ENCODE measurements at places on chromosomes 1 and 21. TPM values are rescaled to one million over a fixed set of nuclear protein-coding genes. Genes with fewer than 3 reads are reported as not detected.
A peak's percentile ranks its signal among the peaks of the same experiment; 100 is the strongest.

The CFAP45 gene
- 2.1 TPM for total RNA-seq

The DPT gene
- total RNA-seq: not detected

The SIKE1 gene
- 46.6 TPM for total RNA-seq

DNA sequence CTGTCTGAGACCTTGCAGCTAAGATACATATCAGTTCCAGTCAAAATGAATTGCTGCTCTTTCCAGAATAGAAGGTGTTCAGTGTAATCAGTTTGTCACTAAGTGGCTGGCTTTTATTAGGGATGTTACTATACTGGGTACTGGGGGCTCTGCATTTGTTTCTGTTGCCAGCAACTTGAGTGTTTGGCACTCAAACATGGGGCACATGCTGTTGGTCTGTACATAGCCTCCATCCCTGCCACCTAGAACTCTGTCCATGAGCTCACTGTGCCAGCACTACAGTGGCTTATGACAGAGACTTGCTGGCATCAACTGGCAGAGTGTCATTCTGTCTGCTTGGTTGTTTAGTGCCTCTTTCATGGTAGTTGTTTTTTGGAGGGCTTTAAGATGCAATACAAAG lies 45.1 kb downstream of the RGSL1 start:
- no peak for DNase-seq

DNA sequence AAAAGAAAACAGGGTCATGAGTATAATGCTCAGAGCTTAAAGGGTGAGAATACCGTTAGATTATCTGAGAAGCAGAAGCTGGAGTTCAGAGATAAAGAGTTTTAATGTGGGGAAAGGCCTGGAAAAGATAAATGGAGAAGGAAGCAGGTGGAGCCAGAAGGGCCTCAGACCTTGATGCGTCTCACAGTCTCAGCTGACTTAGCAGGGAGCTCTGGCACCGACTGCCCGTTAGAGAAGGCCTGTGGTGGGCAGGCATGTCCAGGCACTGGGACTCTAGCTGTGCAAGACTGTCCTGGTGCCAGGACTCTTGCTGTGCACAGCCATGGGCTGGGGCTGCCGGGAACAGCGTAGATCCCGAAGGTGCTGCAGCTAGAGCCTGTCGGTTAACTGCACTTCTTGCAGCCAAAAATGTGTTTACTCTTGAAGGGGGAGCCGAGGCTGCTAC lies 3.8 kb upstream of the SLAMF9 start:
- no peak for DNase-seq

- DNase-seq: no peak
Observed at GRCh38 chr1:116855773-116856201, 53.9 kb upstream of the PTGFRN start.

The ERICH3 gene
- not detected for total RNA-seq

GRCh38 chr1:10196976-10197375 lies 13.4 kb upstream of the KIF1B start:
- DNase-seq: no peak

- no peak for DNase-seq
Observed at GRCh38 chr1:163307479-163308171, 14.1 kb upstream of the NUF2 start.

GRCh38 chr1:99755664-99756063 lies 10.8 kb downstream of the FRRS1 start:
- DNase-seq: no peak

- DNase-seq: no peak
Observed at GRCh38 chr1:58607391-58607790, 30.3 kb upstream of the TACSTD2 start.

- DNase-seq: no peak
Observed at GRCh38 chr1:150164224-150164623, 14.5 kb downstream of the PLEKHO1 start.

DNA sequence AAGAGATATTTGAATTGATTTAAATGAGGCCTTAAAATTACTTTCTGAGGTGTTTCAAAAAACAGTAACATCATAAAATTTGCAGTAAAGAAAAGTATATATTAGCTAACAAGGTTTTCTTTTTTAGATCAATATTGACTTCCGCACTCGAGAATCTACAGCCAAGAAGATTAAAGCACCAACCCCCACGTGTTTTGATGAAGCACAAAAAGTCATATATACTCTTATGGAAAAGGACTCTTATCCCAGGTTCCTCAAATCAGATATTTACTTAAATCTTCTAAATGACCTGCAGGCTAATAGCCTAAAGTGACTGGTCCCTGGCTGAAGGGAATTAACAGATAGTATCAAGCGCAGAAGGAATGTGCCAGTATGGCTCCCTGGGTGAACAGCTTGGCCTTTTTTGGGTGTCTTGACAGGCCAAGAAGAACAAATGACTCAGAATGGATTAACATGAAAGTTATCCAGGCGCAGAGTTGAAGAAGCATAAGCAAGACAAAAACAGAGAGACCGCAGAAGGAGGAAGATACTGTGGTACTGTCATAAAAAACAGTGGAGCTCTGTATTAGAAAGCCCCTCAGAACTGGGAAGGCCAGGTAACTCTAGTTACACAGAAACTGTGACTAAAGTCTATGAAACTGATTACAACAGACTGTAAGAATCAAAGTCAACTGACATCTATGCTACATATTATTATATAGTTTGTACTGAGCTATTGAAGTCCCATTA lies 3.6 kb downstream of the RGS1 start:
- DNase-seq: no peak

GRCh38 chr1:183093786-183094298 lies 70.6 kb downstream of the LAMC1 start:
- no peak for DNase-seq

DNA sequence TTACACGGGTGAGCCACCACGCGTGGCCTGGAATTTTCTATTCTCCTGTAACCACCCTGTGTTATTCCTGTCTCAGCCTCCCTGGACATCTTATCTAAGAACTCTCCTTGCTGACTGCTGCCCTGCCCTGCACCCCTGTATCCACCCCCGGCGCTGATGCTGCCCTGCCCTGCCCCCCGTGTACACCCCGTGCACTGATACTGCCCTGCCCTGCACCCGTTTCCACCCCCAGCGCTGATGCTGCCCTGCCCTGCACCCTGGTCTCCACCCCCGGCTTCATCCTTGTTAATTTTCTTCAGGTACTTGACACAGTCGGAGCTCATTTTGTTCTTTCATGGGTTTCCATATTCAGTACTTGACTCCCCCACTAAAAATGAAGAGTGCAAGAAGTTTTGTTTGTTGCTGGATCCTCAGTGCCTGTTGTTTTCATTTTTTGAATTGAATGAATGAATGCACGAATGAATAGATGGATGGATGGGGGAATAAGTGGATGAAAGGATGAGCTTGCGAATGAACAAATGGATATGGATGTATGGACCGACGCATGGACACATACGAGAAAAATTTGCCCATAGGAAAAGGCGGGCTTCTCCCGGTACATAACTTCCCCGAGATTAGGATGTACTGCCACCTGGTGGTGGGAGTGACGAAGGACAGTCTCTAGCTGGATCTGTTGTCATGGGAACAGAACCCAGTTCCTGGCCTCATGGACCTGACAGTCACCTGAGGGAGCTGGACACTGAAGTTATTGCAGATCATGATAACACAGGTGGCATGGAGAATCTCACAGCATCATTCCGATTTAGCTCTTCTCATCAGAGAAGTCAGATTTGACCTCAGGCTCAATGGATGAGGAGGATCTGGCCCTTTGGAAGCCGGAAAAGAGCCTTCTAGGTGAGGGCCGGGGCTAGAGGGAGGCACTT lies 14.9 kb downstream of the AADACL4 start:
- DNase-seq: peak; percentile 84

- DNase-seq: no peak
Observed at GRCh38 chr1:24921938-24922662, 8.0 kb downstream of the RUNX3 start.

- DNase-seq: no peak
Observed at GRCh38 chr1:51669816-51670215, 52.9 kb downstream of the OSBPL9 start.

DNA sequence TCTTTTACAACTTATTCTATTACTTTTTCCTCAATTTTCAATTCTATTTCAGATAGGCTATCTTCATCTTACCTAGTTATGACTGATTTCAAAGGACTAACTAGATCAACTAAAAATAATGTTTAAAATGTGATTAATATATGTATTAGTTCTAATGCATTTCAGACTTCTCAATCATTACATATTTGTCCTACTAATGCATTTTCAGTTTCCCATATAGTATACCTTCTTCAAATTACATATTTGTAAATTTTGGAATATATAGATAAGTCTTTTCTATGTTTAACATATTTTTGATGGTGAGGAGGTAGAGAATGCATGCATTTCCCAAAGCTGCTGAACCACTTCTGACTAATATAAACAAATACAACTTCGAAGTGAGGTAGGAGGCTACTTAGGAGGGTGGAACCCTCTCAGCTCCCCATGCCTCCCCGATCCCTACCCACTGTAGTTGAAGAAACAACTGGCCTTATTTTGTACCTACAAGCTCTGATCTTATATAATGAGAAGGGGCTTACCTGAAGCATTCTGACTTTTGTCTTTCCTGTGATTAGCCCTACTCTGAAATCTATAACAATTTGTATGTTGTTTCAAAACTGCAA lies 1.7 kb downstream of the TRMT1L start:
- peak; percentile 2 for DNase-seq

GRCh38 chr1:26275580-26276431 lies 4.1 kb upstream of the SH3BGRL3 start:
- DNase-seq: peak; percentile 93

GRCh38 chr1:47213230-47213963 lies 18.6 kb downstream of the TAL1 start:
- DNase-seq: peak; percentile 84

GRCh38 chr1:239951511-239952140 lies 140.1 kb upstream of the FMN2 start:
- DNase-seq: peak; percentile 51

The LIN28A gene
- not detected for total RNA-seq

The SERPINC1 gene
- total RNA-seq: not detected

GRCh38 chr1:147735423-147735822 lies 25.0 kb downstream of the GJA5 start:
- DNase-seq: no peak

The FHAD1 gene
- 0.51 TPM for total RNA-seq

The PPP1R8 gene
- total RNA-seq: 48.5 TPM

The TRPM2 gene
- total RNA-seq: not detected

- no peak for DNase-seq
Observed at GRCh38 chr1:240575981-240576662, 35.8 kb downstream of the GREM2 start.

The OR6K3 gene
- total RNA-seq: not detected

The S100B gene
- not detected for total RNA-seq

DNA sequence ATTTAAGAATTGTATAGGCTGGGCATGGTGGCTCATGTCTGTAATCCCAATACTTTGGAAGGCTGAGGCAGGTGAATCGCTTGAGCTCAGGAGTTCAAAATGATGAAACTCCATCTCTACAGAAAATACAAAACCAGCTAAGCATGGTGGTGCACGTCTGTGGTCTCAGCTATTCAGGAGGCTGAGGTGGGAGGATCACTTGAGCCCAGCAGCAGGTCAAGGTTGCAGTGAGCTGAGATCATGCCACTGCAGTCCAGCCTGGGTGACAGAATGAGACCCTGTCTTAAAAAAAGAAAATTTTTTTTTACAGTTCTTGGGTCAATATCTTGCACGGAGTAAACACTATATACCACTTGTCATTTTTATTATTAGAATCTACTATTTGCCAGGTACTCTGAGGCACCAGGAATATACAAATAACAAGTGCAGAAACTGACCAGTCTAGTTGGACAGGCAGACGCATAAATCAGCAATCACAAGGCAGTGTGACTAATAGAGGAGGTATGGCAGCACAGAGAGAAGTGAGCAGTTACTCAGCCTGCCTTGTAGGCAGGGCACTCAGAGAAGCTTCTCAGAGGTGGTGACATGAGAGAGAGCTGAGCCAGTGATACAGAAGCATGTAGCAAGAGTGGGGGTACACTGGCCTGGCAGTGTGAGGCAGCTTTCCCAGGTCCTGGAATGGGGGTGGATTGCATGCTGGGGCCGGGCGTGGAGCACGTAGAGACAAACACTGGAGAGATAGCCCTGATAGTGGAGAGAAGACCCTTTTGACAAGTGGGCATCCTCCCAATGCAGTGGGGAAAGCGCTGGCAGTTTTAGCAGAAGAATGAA lies 8.0 kb downstream of the PHLDA3 start:
- DNase-seq: peak; percentile 82

The RNF207 gene
- 2.4 TPM for total RNA-seq

GRCh38 chr21:45352621-45353139 lies 52.3 kb upstream of the COL18A1 start:
- no peak for DNase-seq

The SH3D21 gene
- total RNA-seq: 5.1 TPM

The GPN2 gene
- total RNA-seq: 36.7 TPM

- DNase-seq: no peak
Observed at GRCh38 chr1:235286667-235287066, 41.3 kb downstream of the ARID4B start.

The OTUD7B gene
- 21.1 TPM for total RNA-seq
